Smooth muscle cell of bladder (primary cell): ENCODE measurements at places on chromosomes 16 and 17. TPM values are rescaled to one million over a fixed set of nuclear protein-coding genes. Genes with fewer than 3 reads are reported as not detected.

Gene VAMP2
- total RNA-seq = 3.5 and 3.7 TPM in 2 replicates

Gene GH1
- not detected in 2 replicates for total RNA-seq

Gene TBX2
- total RNA-seq = 13.6 and 22.5 TPM in 2 replicates

Gene PRSS33
- total RNA-seq = not detected in 2 replicates

Gene LRRC37A
- 0.46 and 0.85 TPM in 2 replicates for total RNA-seq
